ENCODE measurements at places on chromosomes 16 and 17. TPM values are rescaled to one million over a fixed set of nuclear protein-coding genes. Genes with fewer than 3 reads are reported as not detected.
A peak's percentile ranks its signal among the peaks of the same experiment; 100 is the strongest.

Gene KRTAP3-2
- not detected for polyA plus RNA-seq

Gene CPNE2
- 32.2 TPM for polyA plus RNA-seq

Gene PSMB10
- polyA plus RNA-seq, result 52.4 TPM

GRCh38 chr17:60704170-60704569 is 26.5 kb downstream of the BCAS3 start:
- no peak for DNase-seq

- DNase-seq, result peak; percentile 83
Measured at GRCh38 chr17:76408037-76408849, 23.8 kb downstream of the SPHK1 start.

GRCh38 chr16:65661558-65661957 is 539.7 kb upstream of the CDH11 start:
- DNase-seq, result no peak

DNA sequence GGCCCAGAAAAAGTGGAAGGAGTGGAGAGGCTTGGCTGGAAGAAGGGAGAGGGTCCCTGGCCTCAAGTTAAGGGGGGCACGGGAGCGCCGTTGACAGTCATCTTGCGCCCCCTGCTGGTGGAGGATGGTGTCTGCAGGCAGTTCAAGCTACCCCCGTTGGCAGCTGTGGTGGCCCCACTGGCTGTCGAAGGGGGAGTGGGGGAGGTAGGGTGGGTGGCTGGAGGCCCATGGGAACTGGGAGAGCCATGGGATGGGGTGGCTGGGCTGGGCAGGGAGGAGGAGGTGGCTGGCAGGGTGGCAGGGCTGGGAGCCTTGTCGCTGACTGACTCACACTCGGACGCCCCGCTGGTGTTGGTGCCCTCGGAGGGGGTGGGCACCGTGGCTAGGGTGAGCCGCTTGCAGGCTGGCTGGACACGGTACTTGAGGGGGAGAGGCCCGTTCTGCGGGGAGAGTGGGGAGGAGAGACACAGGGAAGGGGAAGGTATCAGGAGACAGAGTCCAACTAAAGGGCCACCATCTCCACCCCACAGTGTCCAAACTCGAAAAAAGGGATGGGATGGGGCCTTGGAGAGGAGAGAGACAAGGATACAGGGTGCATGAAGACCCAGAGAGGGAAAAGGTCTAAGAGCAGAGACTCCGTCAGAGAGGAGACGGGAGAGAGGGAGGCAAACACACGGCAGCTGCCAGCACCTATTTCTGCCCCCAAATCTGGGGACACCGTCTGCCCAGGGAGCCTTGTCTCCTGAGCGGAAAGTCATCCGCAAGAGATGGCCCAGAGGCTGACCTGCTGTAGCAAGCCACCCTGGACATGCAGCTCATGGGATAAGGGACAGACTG is 5.2 kb downstream of the CISD3 start:
- peak; percentile 93 for DNase-seq
